ENCODE measurements at places on chromosomes 5 and 9. TPM values are rescaled to one million over a fixed set of nuclear protein-coding genes. Genes with fewer than 3 reads are reported as not detected.
A peak's percentile ranks its signal among the peaks of the same experiment; 100 is the strongest.

Gene FOXD4
- total RNA-seq, result 0.17 TPM

Gene IL33
- 20.0 TPM for total RNA-seq

- no peak for DNase-seq
These were observed 11.6 kb downstream of the ARHGEF28 start for GRCh38 chr5:73637565-73637964.

Gene KLHL3
- total RNA-seq, result 5.0 TPM

DNA sequence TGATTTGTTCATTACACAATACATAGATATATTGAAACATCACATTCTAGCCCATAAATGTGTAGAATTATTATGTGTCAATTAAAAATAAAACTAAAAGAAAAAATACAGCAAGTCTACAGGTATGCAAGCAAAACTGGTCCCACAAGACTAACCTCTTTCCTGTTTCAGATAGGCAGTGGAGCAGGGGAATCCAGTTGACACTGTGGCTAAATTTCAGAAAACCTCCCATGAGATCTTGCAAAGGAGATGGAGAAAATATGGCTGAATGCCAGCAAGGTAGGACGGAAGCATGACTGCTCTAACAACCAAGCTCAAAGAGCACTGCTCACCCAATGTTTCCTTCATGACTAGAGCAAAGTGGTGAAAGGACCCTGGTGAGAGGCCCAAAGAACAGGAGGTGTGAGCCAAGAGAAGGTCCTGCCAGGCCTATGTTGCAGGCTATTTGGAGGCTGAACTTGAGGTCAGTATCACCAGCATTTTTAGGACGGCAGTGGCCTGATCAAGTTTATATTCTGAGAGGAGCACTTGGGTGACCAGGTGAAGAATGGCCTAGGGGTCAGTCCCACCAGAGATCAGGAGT, 1.1 kb upstream of the SH3TC2 start:
- DNase-seq, result no peak

GRCh38 chr5:126836778-126837177, 59.8 kb downstream of the LMNB1 start:
- DNase-seq, result no peak

GRCh38 chr5:142063878-142064331, 44.7 kb upstream of the NDFIP1 start:
- DNase-seq, result no peak

- DNase-seq, result no peak
These were observed 152.2 kb upstream of the HMHB1 start for GRCh38 chr5:143659599-143660238.

DNA sequence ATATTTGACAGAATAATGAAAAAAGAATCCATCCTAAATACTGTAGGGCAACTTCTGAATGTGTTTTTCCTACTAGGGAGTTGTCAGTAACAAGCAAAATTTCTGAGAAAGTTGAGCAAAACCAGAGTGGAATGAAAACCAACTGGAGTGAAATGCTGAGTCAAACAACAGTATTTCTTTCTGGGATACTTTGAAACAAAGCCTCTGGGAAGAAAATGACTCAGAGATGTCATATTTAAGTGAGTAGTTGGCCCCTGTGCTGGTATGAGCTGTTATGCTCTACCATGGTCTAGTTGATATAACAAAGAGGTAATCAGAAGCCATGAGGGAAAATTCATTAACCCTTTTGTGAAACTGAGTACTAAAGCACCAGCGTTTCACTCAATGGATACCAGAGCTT, 372.1 kb upstream of the C9orf72 start:
- DNase-seq, result no peak

Gene PLAC8L1
- total RNA-seq, result not detected

Gene ADGRD2
- not detected for total RNA-seq

Gene GLRA1
- not detected for total RNA-seq

Gene TMEM215
- not detected for total RNA-seq

Gene ZNF366
- 0.75 TPM for total RNA-seq

Gene NUTM2G
- not detected for total RNA-seq

GRCh38 chr5:24141046-24141445, 503.7 kb downstream of the CDH10 start:
- no peak for DNase-seq

DNA sequence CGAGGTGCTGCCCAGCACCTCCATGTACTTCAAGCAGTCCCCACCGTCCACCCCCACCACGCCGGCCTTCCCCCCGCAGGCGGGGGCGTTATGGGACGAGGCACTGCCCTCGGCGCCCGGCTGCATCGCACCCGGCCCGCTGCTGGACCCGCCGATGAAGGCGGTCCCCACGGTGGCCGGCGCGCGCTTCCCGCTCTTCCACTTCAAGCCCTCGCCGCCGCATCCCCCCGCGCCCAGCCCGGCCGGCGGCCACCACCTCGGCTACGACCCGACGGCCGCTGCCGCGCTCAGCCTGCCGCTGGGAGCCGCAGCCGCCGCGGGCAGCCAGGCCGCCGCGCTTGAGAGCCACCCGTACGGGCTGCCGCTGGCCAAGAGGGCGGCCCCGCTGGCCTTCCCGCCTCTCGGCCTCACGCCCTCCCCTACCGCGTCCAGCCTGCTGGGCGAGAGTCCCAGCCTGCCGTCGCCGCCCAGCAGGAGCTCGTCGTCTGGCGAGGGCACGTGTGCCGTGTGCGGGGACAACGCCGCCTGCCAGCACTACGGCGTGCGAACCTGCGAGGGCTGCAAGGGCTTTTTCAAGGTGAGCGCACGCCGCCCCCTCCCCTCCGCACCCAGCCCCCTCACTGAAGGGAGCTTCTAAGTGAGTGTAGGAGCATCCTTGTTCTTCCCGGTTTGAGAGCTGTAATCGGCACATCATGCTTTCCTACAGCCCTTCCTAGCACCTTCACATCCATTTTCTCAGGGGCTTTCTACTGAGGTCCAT, 6.9 kb downstream of the NR4A3 start:
- no peak for DNase-seq

DNA sequence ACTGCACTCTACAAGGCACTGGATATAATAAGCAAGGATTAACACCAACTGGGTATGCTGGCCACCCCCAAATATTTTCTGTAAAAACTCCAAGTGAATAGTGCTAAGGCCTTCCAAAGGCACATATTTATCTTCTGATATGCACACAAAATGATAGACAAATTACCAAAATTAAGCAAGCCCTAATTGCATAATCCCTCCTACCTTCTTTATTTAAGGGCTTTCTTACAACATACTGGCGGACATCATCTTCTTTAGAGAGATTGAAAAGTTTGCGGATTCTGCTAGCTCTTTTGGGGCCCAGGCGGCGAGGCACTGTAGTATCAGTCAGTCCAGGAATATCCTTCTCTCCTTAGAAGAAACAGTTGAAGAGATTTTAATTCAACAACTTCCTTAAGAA, 1.9 kb downstream of the RPS6 start:
- no peak for DNase-seq

Gene OTP
- total RNA-seq, result not detected

DNA sequence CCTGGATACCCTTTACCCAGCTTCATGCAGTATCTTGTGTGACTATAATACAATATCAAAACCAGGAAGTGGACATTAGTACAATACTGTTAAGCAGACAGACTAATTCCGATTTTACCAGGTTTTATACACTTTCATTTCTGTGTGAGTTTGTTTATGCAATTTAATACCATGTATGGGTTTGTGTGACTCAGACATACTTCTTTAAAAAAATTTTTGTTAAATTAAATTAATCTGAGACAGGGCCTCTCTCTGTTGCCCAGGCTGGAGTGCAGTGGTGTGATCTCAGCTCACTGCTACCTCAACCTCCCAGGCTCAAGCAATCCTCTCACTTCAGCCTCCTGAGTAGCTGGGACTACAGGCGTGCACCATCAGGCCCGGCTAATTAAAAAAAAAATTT, 156.8 kb downstream of the GAPVD1 start:
- DNase-seq, result no peak

DNA sequence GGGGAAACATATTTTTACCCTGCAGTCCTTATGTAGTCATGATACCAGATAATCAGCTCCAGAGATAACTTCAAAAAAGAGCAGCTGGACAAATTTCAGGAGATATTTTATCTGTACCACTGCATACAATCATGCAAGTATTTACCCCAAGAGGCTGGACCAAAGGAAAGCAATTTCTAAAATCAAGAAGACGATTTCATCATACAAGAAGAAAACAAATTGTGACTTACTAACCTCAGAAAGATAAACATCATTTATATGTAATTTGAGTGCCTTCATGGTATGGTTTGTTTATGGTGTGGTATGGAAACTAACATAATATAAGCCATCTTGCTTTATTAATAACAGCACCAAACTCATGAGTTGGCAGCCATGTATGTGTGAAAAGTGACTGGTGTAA, 603.6 kb downstream of the PSAT1 start:
- DNase-seq, result no peak

DNA sequence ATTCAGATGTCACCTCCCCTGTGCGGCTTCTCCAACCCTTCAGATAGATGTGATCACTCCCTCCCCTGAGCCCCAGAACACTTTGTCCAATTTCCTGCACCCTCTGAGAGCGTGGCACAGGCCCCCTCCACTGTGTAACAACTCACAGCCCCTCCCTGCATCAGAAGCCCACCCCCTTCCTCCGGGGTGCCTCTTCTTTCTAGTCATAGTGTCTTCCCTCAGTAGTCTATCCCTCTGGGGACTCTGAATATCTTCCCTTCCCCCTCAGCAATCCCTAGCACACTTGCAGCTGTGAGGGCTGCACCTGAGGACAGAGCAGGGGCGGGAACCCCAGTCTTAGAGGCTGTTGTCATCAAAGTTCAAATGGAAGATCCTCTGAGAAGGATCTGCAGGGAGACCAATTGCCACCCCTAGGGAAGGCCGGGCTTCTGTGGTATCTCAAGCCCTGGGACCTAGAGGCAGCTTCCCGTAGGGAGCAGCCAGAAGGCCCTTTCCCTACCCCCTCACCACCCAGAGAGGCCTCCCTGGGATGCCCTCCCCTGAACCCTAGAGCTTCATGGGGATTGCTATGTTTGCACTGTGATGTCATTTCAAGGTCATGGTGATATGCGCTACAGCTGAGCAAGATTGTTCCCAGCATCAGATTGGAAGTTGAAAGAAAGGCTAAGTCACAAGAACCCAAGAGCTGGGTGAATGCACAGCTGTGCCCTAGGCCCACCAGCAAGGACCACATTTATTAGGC, 70.7 kb downstream of the THBS4 start:
- DNase-seq, result peak; percentile 45

Gene SPINK6
- total RNA-seq, result not detected

DNA sequence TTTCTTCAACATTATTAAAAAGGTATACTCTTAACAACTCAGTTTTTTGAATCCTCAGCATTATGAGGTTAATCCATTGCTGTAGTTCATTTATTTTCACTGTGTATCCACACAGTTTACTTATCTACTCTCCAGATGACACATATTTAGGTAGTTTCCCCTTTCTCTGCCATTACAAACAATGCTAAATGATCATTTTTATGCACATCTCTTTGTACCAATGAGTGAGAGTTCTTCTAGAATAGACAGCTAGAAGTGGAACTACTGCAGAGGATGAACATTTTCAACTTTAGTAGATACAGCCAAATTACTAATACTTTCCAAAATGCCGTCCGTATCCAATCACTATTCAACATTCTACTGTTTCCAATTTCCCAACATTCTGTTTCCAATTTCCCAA, 11.5 kb downstream of the AFF4 start:
- DNase-seq, result no peak

GRCh38 chr9:90074316-90074962, 469.6 kb downstream of the GADD45G start:
- no peak for DNase-seq

- DNase-seq, result no peak
These were observed 28.9 kb upstream of the GRAMD2B start for GRCh38 chr5:126394211-126394788.

DNA sequence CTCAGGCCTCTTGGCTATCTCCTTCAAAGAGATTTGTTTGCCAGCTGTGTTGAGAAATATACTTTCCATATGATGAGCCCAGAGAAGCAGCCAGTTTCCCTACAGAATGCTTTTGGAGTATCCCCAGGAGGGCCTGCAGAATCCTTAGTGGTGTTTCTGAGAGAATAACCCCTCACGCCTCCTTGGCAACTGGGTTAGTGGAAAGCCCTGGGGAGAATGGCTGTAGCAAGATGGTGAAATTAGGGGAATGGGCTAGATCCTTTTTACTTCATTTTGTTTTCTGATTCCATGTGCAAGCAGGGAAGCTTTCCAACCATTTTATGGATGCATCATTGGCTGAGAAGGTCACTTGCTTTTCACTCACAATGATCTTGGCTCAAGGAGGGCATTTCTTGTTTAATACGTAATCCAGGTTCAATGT, 364.6 kb downstream of the DMRT2 start:
- DNase-seq, result no peak

Gene PLK2
- 34.9 TPM for total RNA-seq

- DNase-seq, result no peak
These were observed 70.4 kb downstream of the ARHGEF37 start for GRCh38 chr5:149651686-149652085.

DNA sequence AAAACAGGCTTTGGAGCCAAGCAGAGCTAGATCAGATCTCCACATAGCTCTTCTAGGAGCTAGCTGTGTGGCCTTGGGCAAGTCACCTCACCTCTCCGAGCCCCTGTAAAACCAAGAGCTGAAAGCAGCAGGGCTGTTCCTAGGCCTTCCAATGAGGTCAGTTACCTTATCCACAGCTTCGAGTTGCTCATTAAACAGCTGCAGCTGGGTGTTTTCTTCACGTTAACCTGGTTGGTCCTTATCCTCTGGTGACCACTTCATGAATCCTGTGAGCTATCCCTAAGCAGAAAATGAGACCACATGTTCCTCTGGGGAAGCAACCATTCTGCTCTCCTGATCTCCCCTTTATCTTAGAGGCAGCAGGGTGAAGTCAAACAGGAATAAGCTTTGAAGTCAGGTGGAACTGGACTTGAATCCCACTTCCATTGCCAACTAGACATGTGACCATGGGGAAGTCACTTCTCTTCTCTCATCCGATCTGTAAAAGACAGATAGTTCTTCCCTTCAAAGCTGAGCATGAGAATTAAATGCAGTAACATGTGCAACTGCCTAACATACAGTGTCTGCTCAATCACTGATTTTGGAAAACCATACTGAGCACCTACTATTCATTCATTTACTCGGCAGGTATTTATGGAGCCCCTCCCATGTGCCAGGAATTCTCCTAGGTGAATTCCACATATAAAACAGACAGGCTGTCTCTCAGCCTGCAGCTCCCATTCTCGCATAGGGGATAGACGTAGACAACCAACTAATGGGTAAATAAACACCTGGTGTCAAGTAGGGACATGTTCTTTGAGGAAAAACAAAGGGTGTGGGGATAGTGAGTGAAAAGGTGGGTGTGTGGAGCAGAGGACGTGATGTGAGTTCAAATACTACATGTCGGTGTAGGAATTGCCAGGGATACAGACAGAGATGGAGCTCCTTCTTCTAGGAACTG, 111.7 kb upstream of the BOD1 start:
- DNase-seq, result no peak

Gene EMB
- 2.8 TPM for total RNA-seq

GRCh38 chr5:138626333-138626944, 51.2 kb upstream of the HSPA9 start:
- no peak for DNase-seq

Gene PPP3R2
- not detected for total RNA-seq

DNA sequence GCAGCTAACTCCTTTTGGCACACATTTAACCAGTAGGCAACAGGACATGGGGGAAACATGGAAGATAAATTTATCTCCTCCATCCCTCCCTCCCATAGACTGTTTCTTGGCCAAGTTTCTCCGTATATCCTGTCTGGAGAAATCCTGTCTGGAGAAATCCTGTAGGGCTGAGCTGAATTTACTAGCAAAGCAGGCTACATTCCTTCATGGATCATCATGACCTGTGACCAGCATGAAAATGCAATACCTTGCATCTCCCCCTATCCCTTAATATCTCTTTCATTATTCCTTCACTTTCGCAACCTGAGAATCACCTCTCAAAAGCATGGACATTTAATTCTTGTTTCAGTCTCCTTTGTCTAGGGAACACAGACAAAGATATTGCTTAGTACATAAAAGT, 379.1 kb downstream of the PSAT1 start:
- no peak for DNase-seq

Gene CDKN2B
- 1.3 TPM for total RNA-seq

Gene TRPM3
- total RNA-seq, result 0.89 TPM

Data from liver (tissue), 10 donors.